ENCODE measurements at places on chromosomes 1 and 21.

DNA sequence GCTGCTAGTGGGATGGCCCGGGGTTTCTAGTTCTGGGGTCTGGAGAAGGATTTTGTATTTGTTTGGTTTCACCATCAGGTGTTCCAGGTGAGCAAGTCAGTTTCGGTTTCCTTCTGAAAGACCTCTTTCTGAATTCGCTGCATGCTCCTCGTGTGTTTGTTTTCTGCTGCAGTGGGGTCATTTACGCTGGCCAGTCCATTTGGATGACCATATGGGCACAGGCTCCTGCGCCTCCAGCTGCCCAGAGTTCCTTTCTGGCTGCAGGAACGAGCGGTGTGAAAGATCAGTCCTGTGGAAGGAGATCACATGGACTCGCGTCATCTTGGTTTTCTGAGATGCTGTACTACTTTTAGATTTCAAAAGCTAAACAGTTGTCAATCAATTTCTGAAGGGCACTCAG, 83.7 kb upstream of the GCLM start:
- no peak for DNase-seq

DNA sequence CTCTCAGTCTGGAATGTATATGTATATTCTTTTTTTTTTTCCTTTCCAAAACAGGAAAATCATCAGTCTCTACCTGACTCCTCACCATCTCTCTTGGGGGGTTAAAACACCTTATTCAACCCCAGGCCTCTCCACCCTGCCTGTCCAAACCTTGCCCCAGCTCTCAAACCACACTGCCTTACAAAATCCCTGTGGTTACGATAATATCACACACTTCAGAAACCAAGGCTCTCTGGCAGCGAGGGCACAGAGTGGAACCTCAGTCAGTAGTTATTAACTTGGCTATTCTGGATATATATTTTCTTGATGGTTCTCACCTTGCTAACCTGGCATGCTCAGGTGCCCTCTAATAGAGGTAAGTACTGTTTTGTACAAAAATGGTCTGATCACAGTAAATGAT, 24.7 kb downstream of the KIAA0040 start:
- DNase-seq, result no peak

- DNase-seq, result no peak
Measured at GRCh38 chr1:210089855-210090254, 142.7 kb upstream of the SERTAD4 start.

DNA sequence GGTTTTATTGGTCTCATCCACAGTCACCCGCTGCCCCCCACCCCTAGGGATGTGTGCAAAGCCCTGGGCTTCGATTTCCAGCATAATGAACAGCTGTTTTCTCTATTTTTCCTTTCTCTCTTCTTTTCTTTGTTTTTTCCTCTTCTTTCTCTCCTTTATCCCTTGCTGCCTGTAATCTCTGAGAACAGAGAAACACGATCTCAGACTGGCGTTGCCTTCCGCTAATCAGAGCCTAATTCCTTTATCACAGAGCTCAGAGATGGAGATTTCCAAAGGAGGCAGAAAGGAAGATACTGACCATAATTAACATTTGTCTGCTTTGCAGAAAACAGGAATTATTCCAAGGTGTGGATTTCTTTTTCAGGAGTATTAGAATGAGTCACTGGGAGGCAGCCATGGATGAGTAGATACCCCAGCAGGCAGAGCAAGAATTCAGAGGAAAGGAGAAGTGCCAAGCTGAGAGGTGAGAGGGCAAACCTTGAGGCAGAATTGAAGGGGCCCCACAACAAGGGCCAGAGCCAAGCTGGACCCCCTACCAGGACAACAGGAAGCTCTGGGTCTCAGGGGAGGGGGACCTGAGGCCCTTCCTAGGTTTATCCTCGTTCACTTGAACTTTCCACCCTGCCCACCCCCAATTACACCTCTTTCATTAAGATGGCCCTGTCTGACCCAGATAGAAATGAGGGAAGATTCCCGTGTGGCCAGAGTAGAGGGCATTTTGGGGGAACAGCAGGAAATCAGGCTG, 33.3 kb downstream of the MATN1 start:
- no peak for DNase-seq
